ENCODE measurements at places on chromosomes 5 and 9.

DNA sequence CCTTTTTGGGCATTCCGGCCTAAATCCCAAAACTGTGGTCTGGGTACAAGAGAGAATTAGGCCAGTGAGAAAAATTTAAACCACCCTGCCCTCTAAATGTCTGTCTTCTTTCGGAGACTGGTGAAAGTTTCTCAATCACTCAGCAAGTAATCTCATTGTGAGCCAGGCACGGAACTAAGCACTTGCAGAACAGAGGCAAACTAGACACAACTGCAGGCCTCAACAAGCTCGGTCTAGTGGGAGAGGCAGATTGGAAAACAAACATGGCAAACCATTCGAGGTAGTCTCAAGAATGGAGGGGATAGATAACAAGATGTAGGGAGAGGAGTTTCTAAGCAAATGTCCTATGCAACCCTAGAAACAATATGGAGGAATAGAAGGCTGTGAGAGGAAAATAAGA lies 8.9 kb upstream of the C5orf58 start:
- no peak for ATAC-seq

- no peak for ATAC-seq
These were observed 151.7 kb upstream of the MPDZ start for GRCh38 chr9:13431222-13431536.

DNA sequence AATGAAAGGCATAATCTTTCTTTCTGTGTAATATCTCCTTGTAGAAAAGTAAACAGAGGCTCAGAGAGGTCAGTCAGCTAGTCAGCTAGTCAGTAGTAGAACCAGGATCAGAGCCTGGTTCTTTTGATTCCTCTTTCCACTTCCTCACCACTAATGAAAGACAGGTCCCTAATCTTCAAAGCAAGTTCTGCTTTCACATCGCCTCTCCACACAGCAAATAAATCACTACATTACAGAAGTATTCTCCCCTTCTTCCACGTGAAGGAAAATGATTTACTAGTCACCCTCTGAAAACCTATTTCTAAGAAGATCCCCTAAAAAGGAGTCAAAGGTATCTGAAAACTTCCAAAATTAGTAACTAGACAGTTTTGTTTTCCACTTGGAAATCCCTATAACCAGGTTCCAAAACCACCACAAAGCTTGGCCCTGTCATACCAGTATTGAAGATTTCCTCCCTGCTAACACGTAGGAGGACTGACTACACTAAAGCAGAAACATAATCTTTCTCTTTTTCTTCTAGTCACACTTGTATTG lies 140.5 kb upstream of the TARS1 start:
- peak; percentile 82 for ATAC-seq

GRCh38 chr9:71506821-71507220 lies 261.5 kb downstream of the CEMIP2 start:
- peak; percentile 44 for ATAC-seq

- ATAC-seq, result no peak
These were observed 483.1 kb downstream of the BNC2 start for GRCh38 chr9:16387382-16387781.

DNA sequence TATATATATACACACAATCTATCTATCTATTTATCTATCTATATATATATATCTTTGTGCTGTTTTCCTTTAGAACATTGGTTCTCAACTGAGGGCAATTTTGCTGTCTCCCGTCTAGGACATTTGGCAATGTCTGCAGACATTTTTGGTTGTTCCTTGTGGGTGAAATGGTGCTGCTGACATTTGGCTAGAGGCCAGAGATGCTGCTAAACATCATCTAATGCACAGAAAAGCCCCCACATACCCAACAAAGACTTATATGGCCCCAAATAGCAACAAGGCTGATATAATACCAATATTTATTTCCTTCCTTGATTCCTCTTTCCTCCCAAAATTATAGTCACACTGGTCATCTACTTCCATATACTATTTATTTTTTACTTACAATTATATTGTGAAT lies 197.5 kb downstream of the TRPM3 start:
- no peak for ATAC-seq

- no peak for ATAC-seq
These were observed 22.3 kb upstream of the TMEM250 start for GRCh38 chr9:136140966-136141365.

GRCh38 chr9:87657190-87657589 lies 68.7 kb upstream of the CTSL start:
- ATAC-seq, result no peak

- ATAC-seq, result no peak
These were observed 150.1 kb downstream of the RNF180 start for GRCh38 chr5:64315778-64316177.

DNA sequence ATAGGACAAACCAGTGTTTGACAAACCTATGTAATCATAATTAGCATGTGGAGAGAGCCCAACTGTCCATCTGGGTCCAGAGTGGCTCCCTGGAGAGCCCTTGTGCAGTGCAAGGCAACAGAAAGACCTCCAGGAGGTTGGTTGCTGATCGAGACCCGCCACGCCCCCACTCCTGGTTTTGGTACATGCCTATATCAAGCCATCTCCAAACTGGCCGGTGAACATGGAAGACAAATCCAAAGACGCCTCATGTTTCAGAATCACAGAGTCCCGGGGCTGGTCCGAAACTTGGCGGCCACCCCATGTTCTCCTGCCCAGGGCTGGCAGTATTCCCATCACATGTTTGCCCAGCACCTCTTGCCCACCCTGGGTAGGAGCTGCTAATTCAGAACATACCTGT lies 140.2 kb downstream of the PAX5 start:
- no peak for ATAC-seq

- ATAC-seq, result no peak
These were observed 40.4 kb downstream of the MCTP1 start for GRCh38 chr5:95244479-95244878.

- peak; percentile 66 for ATAC-seq
These were observed 53.0 kb downstream of the NIM1K start for GRCh38 chr5:43244823-43245565.

DNA sequence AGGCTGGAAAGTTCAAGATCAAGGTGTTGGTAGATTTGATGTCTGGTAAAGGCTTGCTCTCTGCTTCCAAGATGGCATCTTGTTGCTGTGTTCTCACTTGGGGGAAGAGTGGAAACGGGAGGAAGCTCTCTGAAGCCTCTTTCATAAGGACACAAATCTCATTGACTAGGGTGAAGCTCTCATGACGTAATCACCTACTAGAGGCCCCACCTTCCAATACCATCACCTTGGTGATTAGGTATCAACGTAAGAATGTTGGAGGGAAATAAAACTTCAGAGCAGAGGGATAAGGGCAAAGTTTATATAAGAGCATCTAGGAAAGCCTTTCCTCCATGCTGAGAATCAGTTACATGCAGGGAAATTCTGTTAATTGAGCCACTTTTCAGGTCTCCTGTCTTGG lies 15.4 kb upstream of the KLF9 start:
- ATAC-seq, result no peak

GRCh38 chr9:120920806-120921178 lies 5.8 kb downstream of the TRAF1 start:
- peak; percentile 42 for ATAC-seq

DNA sequence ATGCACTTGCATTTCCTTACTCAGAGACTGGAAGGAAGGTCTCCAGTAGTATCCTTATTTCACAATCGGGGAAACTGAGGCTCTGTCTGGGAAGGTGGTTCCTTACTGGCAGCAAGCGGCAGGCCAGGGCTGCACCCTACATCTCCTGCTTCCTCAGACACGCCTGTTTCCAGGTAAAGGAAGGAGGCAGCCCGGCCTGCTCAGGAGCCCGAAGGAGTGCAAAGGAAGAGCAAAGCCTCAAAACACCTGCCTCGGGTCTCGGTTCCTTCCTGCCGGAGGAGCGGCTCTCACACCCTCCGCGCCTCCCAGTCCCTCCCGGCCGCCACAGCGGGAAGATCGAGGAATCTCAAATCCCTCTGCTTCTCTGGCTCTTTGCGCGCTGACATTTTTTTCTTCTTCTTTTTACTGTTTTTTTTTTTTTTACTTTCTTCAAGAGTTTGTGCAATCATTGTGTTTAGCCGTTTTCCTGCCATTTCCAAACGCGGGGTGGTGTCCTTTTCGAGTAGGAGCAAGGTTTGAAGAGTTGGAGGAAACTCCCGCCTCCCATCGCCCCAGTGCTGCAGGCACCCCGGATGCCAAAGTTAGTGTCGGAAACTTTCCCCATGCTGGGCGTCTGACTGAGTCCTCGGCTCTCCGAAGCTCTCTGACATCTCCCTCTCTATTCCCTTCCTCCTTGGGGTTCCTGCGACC lies 1.0 kb downstream of the GGTA1 start:
- peak; percentile 18 for ATAC-seq

GRCh38 chr5:113371721-113372196 lies 63.0 kb downstream of the TSSK1B start:
- ATAC-seq, result no peak

GRCh38 chr5:6717687-6718086 lies 4.5 kb downstream of the TENT4A start:
- no peak for ATAC-seq

DNA sequence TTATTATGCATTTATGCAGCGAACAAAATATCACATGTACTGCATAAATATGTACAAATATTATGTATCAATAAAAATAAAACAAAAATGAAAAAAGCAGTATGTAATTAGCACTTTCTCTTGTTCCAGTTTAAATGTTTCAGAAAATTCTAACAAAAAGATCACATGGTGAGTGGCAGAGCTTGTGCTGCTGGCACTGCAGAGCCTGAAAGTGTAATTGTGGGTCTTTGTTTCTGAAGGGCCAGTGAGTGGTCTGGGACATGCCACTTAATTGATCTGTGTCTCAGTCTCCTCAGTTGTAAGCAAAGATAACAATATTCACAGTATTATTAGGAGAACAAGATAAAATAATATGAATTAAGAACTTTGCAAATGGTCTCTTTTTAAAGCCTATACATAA lies 39.5 kb upstream of the RAI14 start:
- ATAC-seq, result no peak

DNA sequence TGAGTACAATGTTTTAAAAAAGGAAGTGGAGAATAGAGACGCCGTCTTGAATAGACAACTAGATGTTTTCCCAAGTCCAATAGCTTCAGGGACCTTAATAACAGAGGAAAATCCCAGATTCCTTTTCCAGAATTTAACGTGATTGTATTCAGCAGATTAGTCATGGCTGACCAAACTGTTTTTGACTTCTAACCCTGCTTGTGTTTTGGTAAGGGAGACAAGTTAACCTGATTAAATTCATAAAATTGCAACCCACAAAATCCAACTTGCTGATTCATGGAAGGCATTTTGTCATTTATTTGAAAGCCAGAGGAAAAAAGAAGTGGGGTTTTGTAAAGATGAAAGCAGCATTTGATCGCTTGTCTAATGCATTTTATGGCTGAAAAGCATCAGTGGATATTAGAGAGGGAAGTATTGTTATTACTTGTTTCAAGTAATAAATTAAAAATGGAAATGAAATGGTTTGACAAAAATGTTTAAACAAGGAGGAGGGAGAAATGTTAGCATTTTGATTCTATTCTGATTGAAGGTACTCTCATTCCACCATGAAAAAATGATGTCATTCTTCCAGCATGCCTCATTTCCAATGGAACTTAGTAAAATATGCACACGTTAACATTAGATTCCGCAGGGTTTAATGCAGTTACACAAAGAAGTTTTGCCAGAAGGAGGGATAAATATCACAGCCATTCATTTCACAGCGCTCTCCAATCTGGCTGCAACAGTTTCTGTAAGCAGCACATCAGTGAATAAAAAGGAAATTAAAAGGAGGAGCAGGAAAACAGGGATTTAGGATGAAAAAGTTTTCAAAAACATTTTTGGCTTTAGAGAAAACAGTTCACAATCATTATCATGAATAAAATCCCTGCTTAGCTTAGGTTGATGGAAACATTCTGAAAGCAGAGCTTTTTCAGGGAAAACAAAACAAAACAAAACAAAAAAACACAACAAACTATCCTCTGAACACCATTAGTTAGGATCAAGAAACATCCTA lies 314.7 kb downstream of the PRR16 start:
- ATAC-seq, result no peak

GRCh38 chr9:129866394-129867135 lies 31.3 kb downstream of the USP20 start:
- ATAC-seq, result no peak

DNA sequence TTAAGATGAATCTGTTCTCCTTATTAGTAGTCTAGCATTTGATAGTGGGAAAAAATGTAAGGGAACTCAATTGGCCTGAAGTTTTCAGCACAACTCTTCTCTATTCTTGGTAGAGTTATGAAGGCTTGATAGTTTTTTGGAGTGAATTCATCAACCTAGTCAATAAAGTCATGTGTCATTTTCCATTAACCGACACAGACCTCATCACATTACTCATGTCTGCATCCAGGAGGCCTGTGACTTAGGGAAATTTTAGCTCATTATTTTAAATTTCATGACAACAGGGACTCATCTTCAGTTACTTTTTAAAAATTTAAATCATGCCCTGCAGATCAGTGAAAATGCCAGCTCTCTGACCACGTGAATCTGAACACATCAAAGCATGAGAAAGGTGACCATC lies 63.3 kb downstream of the ADAMTS16 start:
- no peak for ATAC-seq

DNA sequence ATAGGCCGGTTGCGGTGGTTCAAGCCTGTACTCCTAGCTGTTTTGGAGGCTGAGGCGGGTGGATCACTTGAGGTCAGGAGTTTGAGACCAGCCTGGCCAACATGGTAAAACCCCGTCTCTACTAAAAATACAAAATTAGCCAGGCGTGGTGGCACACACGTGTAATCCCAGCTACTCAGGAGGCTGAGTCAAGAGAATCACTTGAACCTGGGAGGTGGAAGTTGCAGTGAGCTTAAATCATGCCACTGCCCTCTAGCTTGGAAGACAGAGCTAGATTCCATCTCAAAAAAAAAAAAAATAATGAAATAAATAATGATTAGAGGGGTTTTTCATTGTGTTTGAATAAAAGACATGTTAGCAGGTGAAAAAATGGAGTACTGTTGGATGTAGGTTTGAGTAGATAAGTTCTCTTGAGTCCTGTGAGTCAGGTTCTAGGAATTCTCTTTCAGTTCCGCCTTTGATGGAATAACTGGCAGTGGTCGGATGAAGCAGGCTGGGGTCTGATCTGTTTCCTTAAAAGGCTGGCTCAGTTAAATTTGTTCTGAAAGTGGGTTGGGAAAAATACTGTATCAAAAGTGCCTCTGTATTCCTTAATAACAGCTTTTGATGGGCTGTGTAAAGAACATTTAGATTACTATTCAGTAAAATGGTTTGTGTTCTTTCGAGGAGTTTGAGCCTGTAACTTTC lies 73.2 kb downstream of the AOPEP start:
- no peak for ATAC-seq

- no peak for ATAC-seq
These were observed 19.8 kb downstream of the CCDC69 start for GRCh38 chr5:151204051-151204450.

GRCh38 chr5:35247648-35248034 lies 17.4 kb upstream of the PRLR start:
- peak; percentile 72 for ATAC-seq

GRCh38 chr9:35254237-35254636 lies 92.4 kb downstream of the UNC13B start:
- ATAC-seq, result no peak

DNA sequence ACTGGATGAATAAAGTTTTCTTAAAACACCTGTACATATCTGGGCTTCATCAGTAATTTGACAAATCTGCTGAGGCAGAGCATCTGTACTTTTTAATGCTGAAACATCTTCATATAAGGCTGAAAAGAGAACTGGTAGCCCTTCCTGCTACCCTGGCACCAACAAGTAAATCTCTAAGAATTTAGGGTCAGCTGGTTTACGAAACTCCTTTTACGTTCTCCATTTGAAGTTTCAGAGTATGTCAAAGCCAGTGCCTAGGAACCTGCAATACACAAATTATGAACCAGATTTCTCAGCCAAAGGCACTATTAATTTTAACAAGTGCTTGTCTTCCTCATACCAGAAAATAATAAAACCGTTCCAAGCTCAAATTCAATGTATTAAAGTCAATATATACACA lies 3.8 kb downstream of the ZFAND5 start:
- ATAC-seq, result no peak

GRCh38 chr5:62155988-62156387 lies 150.0 kb upstream of the KIF2A start:
- no peak for ATAC-seq

All from activated T-helper 17 cell treated with anti-CD3 and anti-CD28 coated beads, Interleukin-2, amount 50 U/mL, for 72 hours (primary cell).